ENCODE measurements at places on chromosomes 16 and 17. TPM values are rescaled to one million over a fixed set of nuclear protein-coding genes. Genes with fewer than 3 reads are reported as not detected.

GRCh38 chr17:72790190-72790589 is 302.3 kb downstream of the SLC39A11 start:
- no peaks in the 10 kb centered on the region for H3K27me3 ChIP-seq
- no peak for DNase-seq
- H3K36me3 ChIP-seq = no peaks in the 10 kb centered on the region
- no peaks in the 10 kb centered on the region for H3K4me1 ChIP-seq
- no peak overlapping the region for H3K27ac ChIP-seq

DNA sequence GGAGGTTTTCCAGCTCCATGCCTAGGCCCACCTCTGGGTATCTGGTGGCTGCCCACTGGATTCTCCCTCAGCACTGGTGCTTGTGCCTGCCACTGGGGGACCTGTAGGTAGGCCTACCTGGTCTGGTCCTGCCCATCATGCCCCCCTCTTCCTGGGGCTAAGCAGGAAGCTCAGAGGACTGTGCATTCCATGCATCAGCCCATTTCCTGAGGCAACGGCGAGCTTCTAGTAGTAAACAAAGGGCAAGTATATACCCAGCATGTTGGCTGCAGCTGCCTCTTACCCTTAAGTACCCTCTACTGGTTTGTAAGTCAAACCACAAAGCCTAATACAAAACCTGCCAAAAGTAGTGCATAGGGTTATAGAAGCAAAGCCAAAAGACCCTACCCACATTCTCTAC is 37.5 kb downstream of the SDR42E1 start:
- H3K36me3 ChIP-seq = no peaks in the 10 kb centered on the region
- DNase-seq = no peak
- H3K27ac ChIP-seq = no peak overlapping the region
- no peak overlapping the region for H3K4me3 ChIP-seq

DNA sequence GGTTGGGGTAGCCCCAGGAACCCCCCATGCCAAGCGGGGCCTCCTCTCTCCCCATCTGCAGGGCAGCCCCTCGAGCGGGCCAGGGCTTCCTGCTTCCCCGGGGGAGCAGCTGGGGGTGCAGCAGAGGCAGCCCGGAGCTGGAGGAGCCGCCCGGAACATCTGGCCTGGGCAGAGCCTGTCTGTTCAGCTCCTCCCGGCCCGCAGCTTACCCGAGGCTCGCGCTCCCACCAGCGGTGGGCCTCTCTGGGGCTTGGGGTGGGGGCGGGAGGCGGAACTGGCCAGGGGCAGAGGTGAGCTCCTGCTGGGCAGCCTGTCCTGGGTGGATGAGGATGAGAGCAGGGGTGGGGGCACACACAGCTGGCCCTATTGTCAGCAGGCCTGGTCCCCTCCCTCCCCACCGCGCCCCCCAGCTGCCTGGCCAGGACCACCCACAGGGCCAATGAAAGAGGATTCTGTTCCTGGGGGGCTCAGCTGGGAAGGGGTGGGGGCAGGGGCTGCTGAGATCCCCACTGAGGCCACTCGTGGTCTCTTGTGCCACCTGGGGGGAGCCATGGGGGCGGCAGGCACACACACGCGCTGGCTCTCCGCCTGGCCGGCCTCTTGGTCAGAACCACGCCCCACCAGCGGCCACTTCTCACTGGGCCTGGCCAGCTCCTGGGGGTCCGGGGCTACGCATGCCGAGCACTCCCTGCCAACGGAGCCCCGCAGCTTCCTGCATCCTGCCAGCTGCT is 34.7 kb downstream of the BAHCC1 start:
- H3K27ac ChIP-seq = peak overlapping the region; percentile 56
- DNase-seq = no peak
- H3K4me3 ChIP-seq = peak overlapping the region; percentile 16
- no peaks in the 10 kb centered on the region for H3K27me3 ChIP-seq
- H3K36me3 ChIP-seq = peaks cover 7% of the 10 kb centered on the region

DNA sequence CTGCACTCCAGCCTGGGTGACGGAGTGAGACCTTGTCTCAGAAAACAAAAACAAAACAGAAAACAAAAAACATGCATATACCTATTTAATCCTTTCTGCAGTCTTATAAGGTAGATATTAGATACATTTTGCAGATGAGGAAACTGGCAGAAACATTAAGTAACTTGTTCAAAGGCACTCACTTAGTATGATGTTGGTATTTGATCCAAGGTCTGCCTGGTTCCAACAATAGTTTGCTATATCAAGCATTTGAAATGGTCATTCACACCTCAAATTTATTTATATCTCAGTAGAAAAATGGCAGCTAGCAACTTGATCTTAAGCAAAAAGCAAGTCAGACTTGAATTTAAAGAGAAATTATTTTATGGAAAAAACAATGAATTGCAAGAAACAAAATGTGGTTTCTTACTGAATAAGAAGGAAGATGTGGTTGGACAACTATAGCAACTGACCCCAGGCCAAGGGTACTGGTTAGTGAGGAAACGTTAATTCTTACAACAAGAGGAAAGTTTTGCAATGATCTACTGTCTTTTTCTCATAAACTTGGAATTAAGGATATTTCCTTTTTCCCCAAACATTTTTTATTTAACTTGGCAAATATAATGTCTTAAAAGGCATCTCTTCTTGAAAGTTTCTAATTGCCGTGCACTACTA is 19.7 kb downstream of the DHRS7B start:
- H3K4me3 ChIP-seq = no peak overlapping the region
- DNase-seq = no peak
- no peak overlapping the region for H3K27ac ChIP-seq
- no peaks in the 10 kb centered on the region for H3K4me1 ChIP-seq
- H3K27me3 ChIP-seq = no peaks in the 10 kb centered on the region

DNA sequence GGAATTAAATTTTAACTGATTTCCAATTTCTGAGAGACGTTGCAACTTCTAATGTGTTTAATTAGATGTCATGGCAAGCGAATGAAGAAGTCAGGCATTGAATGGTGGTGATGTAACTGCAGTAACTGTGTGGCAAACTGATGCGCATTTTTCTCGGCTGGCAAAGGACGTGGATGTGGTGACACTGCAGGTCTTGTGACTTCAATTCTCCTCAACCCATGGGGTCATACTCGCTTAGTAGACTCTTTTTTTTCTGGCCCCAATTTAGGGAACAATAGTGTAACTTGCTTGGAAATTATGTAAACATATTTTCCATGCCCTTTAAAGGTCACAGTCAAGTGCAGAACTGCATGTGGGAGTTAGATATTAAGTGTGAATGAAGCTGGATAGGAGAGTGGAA is 1.9 kb upstream of the FAM20A start:
- no peak overlapping the region for H3K4me3 ChIP-seq
- H3K36me3 ChIP-seq = no peaks in the 10 kb centered on the region
- DNase-seq = peak; percentile 90
- peak overlapping the region; percentile 49 for H3K27ac ChIP-seq

DNA sequence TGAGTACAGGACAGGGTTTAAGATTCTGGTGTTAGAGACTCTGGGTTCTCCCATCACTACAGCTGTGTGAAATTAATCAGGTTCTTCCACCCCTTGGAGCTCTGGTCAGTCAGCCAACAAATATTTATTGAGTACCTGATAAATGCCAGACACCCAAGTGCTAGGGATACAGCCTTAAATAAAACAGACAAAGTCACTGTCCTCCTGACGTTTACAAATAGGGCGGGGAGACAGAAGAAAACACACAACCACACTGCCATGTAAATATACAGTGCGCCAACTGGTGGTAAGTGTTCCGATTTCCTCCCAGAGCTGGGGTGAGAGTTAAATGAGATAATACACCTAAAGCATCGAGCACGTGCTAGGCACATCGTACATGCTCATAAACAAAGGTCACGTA is 121.0 kb downstream of the COPRS start:
- DNase-seq = no peak
- H3K36me3 ChIP-seq = no peaks in the 10 kb centered on the region
- H3K27me3 ChIP-seq = no peaks in the 10 kb centered on the region

Gene KRTAP4-4
- not detected for total RNA-seq

Gene ACOX1
- 47.2 TPM for total RNA-seq

DNA sequence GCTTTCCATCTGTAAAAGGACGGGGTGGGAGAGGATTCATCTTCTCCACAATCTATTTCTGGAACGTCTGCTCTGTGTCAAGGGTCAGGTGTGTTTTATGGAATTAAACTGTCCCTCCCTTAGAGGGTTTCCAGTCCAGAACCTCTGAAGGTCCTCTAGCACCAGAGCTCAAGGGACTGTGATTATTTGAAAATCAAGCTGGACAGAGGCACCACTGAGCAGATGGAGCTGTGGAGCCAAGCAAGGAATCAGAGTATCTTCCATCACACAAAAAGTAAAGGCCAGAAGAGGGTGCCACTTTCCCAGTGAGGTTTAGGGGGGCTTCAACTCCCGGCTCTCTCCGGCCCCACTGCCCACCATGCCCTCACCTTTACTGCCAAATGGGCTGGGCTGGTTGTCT is 6.8 kb downstream of the CACNG5 start:
- no peak overlapping the region for H3K27ac ChIP-seq
- no peaks in the 10 kb centered on the region for H3K4me1 ChIP-seq
- no peaks in the 10 kb centered on the region for H3K27me3 ChIP-seq

DNA sequence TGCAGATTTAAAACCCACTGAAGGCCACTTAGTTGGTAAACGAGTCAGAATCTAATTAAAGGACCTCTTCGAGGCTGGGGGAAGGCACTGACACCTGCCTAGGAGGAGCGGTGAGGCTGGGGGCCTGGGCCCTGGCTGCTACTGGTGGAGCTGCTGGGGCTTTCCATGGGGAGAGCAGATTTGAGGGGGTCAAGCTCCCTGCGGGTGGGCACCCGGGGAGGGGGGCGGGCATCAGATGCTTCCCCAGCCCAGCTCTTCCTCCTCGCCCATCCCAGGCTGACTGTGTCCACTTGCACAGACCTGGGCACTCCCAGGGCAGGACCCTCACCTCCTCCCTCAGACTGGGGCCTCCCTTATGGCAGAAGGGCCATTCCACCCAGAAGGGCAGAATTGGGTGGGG is 19.0 kb downstream of the SRCIN1 start:
- H3K27me3 ChIP-seq = no peaks in the 10 kb centered on the region
- H3K4me1 ChIP-seq = peaks cover 5% of the 10 kb centered on the region
- no peaks in the 10 kb centered on the region for H3K36me3 ChIP-seq
- no peak for DNase-seq

DNA sequence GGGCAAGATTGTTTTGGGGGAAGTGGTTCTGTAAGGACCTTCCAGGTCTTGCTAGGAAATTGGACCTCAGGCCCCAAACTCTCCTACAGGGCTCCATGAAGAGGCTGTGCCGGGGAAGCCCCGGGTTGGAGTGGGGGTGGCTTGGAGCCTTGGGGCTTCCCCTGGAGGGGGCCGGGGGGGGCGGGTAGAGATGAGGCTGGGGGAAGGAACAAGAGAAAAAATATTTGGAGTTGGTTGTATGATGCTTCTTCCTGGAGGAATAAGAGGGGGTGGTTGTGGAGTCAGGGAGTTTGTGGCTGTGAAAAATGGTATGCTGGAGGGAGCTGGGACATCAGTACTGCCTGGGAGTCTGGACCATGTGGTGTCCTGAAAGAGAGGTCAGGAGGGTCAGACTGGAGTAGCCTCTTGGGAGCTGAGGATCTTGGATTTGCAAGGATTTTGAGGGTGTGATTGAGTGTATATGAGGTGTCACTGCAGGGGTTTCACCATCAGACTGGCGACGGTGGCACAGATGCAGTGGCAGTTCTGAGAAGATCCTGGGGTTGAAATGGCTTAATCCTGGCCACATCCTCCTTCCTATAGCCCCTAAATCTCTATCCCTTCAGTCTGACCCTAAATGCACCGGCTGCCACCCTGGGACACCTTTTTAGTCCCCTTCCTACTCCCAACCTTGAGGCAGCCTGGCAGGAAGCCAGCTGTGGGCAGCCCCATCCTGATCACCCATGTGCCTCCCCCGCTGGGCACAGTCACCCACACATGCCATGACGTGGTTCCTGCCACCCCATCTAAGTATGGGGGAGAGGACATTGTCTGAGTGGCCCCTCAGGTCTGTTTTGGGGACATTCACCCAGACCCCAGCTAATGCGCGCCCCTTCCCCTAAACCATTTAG is 10.9 kb downstream of the RARA start:
- H3K27me3 ChIP-seq = no peaks in the 10 kb centered on the region
- DNase-seq = no peak
- peak overlapping the region; percentile 99 for H3K4me3 ChIP-seq
- H3K4me1 ChIP-seq = peaks cover 92% of the 10 kb centered on the region
- peak overlapping the region; percentile 94 for H3K27ac ChIP-seq

DNA sequence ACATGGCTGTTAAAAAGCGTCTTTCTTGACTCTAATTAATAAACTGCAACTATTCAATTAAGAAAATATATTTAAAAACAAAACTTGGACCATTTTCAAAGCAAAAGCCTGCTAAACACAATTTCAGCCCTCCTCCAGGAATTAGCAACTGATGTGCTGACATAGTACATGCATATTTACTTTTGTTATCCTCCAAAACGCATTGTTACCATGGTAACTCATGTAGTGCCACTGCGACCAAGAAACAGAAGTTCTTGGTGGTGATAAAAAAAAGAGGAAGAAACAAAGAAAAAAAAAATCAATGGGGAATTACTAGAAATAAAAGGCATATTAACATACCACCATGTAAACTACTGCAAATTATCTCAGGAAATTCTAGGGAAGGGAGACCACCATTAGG is 793.4 kb upstream of the CDH8 start:
- no peak overlapping the region for H3K27ac ChIP-seq
- H3K4me3 ChIP-seq = no peak overlapping the region
- no peaks in the 10 kb centered on the region for H3K27me3 ChIP-seq
- no peak for DNase-seq
- H3K36me3 ChIP-seq = no peaks in the 10 kb centered on the region

Gene NUDT7
- 10.0 TPM for total RNA-seq

Gene DNAH3
- 0.13 TPM for total RNA-seq

Gene CBLN1
- total RNA-seq = 1.4 TPM

DNA sequence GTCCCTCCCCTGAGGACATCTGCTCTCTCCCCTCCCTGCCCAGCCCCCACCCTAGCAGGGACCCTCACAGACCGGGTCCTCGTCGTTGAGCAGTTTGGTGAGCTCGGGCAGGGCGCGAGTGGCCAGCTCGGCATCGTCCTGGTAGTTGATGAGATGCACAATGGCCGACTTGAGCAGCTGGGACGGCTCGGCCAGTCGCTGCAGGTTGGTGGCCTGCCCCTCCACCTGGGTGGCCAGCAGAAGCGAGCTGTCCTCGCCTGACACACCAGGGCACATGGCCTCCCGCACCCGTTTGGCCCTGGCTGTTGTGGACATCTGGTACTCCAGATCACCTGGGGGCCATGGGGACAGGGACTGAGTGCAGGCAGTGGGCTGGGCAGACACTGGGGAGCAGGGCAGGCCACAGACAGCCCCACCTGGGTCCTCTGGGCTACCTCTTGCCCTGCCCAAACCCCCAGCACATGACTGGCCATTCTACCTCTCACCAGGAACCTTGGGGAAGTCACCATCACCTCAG is 17.1 kb downstream of the JUP start:
- peaks cover 79% of the 10 kb centered on the region for H3K36me3 ChIP-seq
- no peaks in the 10 kb centered on the region for H3K27me3 ChIP-seq
- no peak overlapping the region for H3K27ac ChIP-seq
- H3K4me1 ChIP-seq = peaks cover 26% of the 10 kb centered on the region
